Activated CD4-positive, alpha-beta T cell treated with anti-CD3 and anti-CD28 coated beads, Interleukin-2, amount 50 U/mL, for 1 hour (primary cell): ENCODE measurements at places on chromosomes 11 and 22.

- DNase-seq: no peak
Measured at GRCh38 chr11:112516755-112517154, 256.1 kb upstream of the PLET1 start.

- no peak for DNase-seq
Measured at GRCh38 chr11:66878474-66878873, 21.6 kb downstream of the LRFN4 start.

DNA sequence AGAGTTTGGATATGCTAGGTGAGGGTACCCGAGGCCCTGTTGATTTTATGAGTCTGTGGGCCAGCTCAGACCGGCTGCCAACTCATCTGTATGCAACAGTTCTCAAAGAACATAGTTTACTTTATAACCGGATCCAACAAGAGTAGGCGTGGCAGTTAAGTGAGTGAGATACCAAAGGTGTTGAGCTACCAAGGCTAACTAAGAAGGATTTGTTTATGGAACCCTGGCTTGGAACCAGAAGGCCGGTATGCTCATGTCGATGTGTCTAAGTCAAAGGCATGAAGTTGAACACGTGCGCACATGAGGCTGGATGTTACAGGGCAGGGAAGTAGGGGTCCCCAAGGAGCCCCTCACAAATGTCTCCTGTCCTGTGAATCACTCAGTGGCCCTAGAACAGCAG lies at the start of gene KCNJ1:
Gene KCNJ1 (minus strand): TSS at position 20 of the 400 bp plus-strand sequence. CDS start 27,053 bp downstream, outside the sequence.
- no peak for DNase-seq

DNA sequence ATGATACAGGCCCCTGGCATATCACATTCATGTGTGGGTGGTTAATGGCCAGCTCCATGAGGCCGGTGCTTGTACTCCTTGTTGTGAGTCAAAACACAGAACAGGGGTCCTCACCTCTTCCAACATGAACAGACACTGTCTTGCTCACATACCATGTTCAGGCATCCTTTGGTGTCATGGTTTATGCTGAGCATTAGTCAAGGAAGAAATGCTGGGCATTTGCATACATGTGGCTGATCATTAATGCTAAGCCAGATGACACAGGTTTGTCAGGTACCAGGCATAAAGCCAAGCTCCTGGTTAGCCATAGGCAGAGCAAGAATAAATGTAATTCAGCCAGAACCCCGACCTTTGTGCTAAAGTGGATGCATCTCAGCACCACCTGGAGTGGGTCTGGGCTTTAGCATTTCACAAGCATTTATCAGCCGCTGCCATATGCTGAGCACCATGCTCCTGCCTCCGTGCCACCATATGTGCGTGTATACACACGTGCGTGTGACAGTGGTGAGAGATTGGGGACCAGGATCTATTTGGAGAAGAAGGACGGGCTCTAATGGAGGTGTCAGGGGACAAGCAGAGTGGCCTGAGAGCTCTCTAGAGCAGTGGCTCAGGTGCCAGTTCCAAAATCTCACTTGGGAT lies 55.0 kb downstream of the MICAL2 start:
- no peak for DNase-seq
